ENCODE measurements at places on chromosomes 1 and 21. TPM values are rescaled to one million over a fixed set of nuclear protein-coding genes. Genes with fewer than 3 reads are reported as not detected.

USH2A gene
- total RNA-seq, result not detected

TSEN15 gene
- total RNA-seq, result 47.5 TPM

CD5L gene
- not detected for total RNA-seq

GIPC2 gene
- total RNA-seq, result 0.71 TPM

PLCH2 gene
- 132 TPM for total RNA-seq

CLDN8 gene
- not detected for total RNA-seq

KLF17 gene
- not detected for total RNA-seq

DYNLT4 gene
- not detected for total RNA-seq

RIPPLY3 gene
- total RNA-seq, result 0.78 TPM

RABGAP1L gene
- total RNA-seq, result 18.3 TPM

SPRR2E gene
- total RNA-seq, result 3.5 TPM

USP21 gene
- total RNA-seq, result 14.1 TPM

BRINP2 gene
- 0.21 TPM for total RNA-seq

DENND2D gene
- 13.3 TPM for total RNA-seq

WNT2B gene
- total RNA-seq, result 0.74 TPM

APP gene
- total RNA-seq, result 472 TPM

SNX7 gene
- total RNA-seq, result 40.9 TPM

CAMK1G gene
- not detected for total RNA-seq

DMBX1 gene
- total RNA-seq, result not detected

CDK18 gene
- total RNA-seq, result 14.2 TPM

PCBP3 gene
- 0.32 TPM for total RNA-seq

CDA gene
- 23.6 TPM for total RNA-seq

NR1I3 gene
- total RNA-seq, result not detected

ACKR1 gene
- not detected for total RNA-seq

IL12RB2 gene
- 2.1 TPM for total RNA-seq

NR0B2 gene
- total RNA-seq, result not detected

EPS8L3 gene
- total RNA-seq, result not detected

ZFP69B gene
- total RNA-seq, result 4.2 TPM

PIGC gene
- total RNA-seq, result 25.1 TPM

ZNF695 gene
- 6.2 TPM for total RNA-seq

TRAPPC10 gene
- 24.3 TPM for total RNA-seq

CXADR gene
- total RNA-seq, result 18.3 TPM

PDZK1 gene
- total RNA-seq, result 0.14 TPM

TMEM269 gene
- total RNA-seq, result not detected

RGS18 gene
- total RNA-seq, result 0.48 TPM

S100A7 gene
- 0.37 TPM for total RNA-seq

CYP4A11 gene
- total RNA-seq, result not detected

IGFN1 gene
- not detected for total RNA-seq

LDLRAD1 gene
- total RNA-seq, result not detected

AMY2A gene
- total RNA-seq, result not detected

KDF1 gene
- total RNA-seq, result 32.8 TPM

LCK gene
- 1.1 TPM for total RNA-seq
